Stimulated activated naive CD4-positive, alpha-beta T cell (primary cell): ENCODE measurements at places on chromosomes 1 and 21.

DNA sequence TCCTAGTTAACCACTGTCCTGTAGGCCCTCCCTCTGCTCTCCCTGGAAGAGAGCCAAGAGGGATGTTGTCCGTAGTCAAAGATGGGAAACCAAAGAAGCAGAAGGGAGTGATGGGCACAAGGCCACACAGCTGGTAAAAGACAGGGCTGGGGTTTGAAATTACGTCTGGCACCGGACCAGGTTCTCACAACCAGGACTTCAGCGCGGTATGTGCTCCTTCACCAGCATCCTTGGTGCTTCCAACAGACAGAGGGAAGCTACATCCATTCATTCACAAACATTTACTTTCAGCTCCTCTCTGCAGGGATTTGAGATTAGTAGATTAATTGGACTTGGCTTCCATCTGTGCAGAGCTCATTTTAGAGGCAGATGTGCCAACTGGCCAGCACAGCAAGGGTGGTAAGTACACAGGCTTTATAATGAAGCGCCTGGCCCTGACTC, 191.2 kb downstream of the TRABD2B start:
- DNase-seq, result no peak

DNA sequence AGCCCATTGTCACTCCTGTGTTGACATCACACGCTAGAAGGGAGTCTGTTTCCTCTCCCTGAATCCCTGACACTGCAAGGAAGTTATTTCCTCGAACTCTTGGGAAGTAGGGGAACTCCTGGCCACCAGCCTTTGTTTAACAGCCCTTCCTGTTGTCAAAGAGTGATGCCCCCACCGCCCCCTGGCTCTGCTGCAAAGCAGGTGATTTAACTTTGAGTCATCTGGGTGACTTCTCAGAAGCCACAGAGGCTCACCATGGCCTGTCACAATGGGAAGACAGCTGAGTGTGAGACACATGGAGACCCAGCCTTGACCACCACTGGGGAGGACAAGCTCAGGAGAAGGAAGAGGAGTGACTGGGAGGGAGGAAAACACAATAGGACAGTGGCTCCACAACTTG, 182.8 kb downstream of the PSMG1 start:
- DNase-seq, result no peak

GRCh38 chr1:214326406-214326805, 45.4 kb downstream of the SMYD2 start:
- DNase-seq, result no peak

- no peak for DNase-seq
Observed at GRCh38 chr1:30845904-30846290, 62.7 kb downstream of the SDC3 start.

DNA sequence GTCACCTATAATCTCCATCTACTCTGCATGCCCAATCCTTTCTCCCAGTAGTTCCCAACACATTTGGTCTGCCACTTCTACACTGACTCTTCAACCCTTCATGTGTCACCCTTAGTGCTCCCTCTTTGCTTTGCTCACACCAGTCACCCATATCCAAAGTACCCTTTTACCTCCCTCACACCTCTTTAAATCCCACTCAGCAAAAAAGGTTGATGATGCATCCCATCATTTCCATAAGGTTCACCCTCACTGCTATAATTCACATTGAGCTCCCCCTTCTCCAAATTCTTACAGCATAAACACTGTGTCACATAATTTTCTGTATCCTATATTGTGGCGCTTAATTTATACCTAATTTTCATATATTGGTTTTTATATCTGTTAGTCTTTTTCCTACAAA, 83.8 kb upstream of the ATP1B1 start:
- DNase-seq, result no peak

DNA sequence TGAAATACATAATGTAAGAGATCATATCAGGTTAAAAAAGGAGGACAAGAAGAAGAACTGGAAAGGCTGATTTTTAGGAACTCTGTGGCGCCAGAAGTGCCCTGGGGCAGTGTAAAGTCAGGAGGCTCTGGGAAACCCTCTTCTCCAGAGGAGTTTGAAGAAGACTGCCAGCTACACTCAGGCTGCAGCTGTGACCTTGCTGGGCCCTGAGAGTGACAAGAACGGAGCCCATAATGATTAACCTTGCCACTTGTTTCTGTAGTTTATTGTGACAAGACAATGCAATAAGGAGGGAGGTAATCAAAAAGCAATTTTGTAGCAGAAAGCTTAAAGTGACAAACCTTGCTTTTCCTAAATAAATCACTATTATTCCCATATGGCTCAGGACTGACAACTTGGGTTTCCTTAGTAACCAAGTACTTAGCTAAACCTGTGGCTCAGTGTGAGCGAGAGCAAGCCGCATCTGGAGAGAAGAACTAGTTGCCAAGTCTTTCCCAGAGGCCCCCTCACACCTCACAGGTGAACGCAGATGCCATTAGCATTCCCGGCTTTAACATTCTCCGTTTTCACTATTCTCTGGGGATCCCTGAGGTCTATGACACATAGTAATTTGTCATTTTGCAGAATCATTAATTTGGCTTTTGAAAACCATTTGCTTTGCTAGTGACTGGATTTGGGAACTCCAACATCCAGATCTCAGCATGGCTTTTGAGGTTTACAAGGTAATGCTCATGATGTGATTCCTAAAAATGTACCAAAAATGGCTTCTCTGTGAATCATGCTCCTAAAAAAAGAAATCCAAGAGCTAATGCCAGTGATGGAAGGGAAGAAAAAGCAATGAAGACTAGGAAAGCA, 115.9 kb downstream of the OMA1 start:
- no peak for DNase-seq

GRCh38 chr21:45361033-45361997, 43.6 kb upstream of the COL18A1 start:
- DNase-seq, result no peak

DNA sequence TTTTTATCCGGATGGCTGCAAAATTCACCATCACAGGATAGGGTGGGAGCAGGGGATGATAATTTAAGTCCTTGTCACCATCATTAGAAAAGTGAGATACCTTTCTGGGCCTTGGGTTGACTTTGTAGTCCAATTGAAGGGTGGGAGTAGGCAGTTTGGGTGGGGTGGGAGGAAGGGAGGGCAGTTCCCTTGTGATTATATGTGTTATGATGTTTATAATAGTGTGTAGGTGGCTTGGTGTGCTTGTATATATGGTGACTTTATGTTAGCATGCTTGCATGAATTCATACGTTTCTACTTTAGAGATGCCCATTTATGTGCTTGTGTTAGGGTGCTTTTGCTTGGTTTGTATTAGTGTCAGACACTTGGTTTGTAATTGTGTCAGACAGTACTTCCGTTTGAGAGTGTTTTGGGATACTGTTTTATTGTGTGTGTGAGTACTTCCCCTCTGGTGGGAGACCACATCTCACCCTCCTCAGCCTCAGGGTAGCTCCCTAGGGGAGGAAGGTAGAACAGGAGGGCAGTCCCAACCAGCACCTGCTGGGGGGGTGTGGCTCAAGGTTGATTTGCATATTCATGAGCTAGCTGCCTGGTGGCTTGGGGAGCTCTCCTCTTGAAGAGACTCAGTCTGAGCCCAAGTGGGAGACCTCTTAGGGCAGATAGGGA, 6.3 kb upstream of the POU3F1 start:
- DNase-seq, result no peak

DNA sequence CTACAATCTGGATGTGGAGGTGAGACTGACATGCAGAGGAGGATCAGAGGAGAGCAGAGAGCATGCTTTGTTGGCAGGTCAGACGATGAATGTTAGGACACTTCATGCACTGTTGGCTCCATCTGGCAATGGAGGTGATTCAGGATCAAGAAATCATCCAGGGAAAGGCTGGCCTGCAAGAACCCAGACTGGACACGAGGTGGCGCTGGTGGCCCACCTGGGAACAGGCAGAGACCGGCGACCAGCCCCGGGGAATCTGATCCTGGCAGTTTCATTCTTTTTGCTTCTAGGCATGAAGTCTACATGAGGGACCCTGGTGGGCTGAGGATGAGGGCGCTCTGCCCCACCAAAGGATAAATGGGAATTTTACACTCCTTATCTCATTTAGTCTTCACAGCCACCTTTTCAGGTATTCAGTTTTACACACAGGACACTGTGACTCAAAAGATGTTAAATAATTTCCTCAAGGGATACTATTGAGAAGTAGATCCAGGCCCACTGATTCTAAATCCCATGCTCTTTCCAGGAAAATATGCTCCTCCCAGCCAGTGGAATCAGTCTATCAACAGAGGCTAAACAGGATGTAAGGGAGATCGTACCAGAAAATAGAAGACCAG, 26.2 kb upstream of the SCMH1 start:
- DNase-seq, result peak; percentile 17

GRCh38 chr21:8989261-8989711, 1532.1 kb upstream of the TPTE start:
- DNase-seq, result no peak

- peak; percentile 47 for DNase-seq
Observed at GRCh38 chr1:198929961-198930599, 291.2 kb downstream of the PTPRC start.

GRCh38 chr1:164559342-164560051, 513 bp downstream of the PBX1 start:
- no peak for DNase-seq

- DNase-seq, result no peak
Observed at GRCh38 chr1:42142894-42143675, 10.1 kb upstream of the GUCA2B start.

GRCh38 chr1:21909286-21909759, 27.8 kb downstream of the HSPG2 start:
- DNase-seq, result no peak

GRCh38 chr1:155931332-155932038, 2.7 kb downstream of the KHDC4 start:
- no peak for DNase-seq

DNA sequence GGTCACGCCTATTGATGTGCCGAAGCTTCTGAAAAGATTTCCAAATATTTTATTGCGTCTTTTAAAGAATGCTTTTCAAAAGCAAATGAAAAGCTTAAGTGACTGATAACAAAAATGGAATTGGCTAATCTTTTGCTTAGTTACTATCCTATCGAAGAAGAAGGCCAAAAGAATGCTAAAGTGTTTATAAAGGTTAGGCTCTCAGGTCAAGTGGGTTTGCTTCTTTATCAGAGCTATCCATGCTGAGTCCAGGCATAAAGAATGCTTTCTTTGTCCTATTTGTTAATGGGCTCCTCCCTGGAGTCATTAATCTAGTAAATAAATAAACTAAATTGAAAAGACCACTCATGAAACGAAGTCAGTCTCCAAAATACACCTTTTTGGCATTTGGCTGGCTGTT, 133.4 kb upstream of the LYPLAL1 start:
- no peak for DNase-seq

DNA sequence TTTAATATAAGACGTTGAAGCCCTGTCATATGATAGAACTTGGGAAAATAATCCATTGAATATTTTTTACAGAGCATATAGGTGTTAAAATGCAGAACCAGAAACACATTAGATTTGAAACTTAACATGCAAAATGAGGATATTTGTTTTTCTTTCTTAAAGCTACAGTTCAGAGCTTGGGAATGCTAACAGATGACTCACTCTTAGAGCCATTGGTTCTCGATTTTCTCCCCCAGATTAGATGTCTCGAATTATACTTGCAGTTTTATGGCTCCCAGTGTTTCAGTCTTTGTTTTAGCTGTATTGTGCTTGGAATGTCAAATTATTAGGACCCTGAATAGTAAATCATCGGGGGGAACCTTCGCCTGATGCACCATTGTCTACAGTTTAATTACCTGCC, 575.7 kb upstream of the ZP4 start:
- DNase-seq, result no peak

DNA sequence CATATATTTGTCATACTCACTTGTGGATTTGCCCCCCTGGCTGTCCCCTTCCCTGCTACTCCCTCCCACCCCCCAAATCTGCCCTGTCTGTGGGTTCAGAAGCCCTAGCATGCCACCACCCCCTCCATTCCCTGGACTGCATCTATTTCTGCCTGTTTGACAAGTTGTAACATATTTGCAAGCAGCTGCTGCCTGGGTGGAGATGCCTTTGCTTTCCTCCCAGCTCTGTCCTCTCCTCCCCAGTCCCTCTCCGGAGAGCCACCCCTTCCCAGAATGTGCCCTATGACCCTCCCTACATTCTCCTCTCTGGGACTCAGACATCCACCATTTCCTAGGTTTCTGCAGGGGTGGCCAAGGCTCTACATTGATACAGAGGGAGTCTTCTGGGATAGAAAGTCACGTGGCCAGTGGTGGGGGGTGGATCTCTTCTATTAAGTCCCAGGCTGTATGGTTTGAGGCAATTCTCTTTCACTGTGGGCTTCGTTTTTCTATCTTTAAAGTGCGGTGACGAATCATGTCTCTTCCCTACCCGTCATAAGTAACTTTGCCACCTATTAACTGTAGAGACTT, 6.0 kb upstream of the MYOG start:
- no peak for DNase-seq

- peak; percentile 10 for DNase-seq
Observed at GRCh38 chr1:42737257-42737656, 2.8 kb downstream of the CLDN19 start.

DNA sequence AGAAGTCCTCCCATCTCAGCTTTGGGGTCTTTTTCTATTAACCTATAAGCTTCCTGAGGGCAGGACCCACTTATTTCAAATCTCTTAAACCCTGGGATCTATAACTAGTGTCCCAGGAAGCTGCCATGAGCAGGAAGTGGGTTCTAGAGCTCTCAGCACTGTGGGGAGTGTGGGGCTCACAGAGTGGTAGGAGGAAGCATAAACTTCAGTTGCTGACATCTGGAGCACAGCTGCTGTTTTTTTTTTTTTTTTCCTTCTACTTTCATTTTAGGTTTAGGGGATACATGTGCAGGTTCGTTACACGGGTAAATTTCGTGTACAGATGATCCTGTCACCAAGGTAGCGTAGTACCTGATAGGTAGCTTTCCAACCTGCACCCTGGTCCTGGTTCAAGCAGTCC, 59.3 kb downstream of the AK4 start:
- DNase-seq, result no peak

GRCh38 chr1:45682942-45683341, 3.4 kb downstream of the GPBP1L1 start:
- DNase-seq, result no peak

GRCh38 chr1:149843431-149844041, 55.8 kb upstream of the BOLA1 start:
- no peak for DNase-seq

GRCh38 chr1:71621785-71622184, 541.0 kb upstream of the ZRANB2 start:
- no peak for DNase-seq

DNA sequence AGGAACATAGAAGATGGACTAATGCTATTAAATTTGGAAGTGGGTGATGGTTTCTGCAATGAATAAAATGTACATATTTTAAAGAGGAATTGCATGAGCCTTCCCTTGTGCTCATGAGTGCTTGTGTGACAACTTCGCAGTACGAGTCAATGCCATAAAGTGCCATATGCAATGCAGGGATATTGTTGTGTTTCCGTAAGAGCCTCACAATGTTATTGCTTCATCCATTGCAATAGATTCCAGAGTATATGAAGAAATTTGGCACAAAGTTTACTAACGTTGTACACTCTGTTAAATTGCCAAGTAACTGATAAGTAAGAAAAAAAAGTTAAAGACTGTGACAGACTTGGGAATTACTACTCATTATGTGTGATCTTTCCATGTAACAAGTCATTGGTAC, 22.3 kb downstream of the BTG3 start:
- DNase-seq, result no peak
